ENCODE measurements at places on chromosomes 6 and 20.

- H3K4me1 ChIP-seq, result no peaks in the 10 kb centered on the region
- no peak for DNase-seq
- no peaks in the 10 kb centered on the region for H3K36me3 ChIP-seq
- no peak overlapping the region for H3K4me3 ChIP-seq
- H3K27ac ChIP-seq, result no peak overlapping the region
These were observed 64.9 kb upstream of the MEI4 start for GRCh38 chr6:77587963-77588362.

- no peak overlapping the region for H3K27ac ChIP-seq
- no peaks in the 10 kb centered on the region for H3K36me3 ChIP-seq
- H3K27me3 ChIP-seq, result no peaks in the 10 kb centered on the region
- H3K4me1 ChIP-seq, result peaks cover 6% of the 10 kb centered on the region
- H3K4me3 ChIP-seq, result no peak overlapping the region
These were observed 11.4 kb upstream of the UBR2 start for GRCh38 chr6:42552380-42552779.

DNA sequence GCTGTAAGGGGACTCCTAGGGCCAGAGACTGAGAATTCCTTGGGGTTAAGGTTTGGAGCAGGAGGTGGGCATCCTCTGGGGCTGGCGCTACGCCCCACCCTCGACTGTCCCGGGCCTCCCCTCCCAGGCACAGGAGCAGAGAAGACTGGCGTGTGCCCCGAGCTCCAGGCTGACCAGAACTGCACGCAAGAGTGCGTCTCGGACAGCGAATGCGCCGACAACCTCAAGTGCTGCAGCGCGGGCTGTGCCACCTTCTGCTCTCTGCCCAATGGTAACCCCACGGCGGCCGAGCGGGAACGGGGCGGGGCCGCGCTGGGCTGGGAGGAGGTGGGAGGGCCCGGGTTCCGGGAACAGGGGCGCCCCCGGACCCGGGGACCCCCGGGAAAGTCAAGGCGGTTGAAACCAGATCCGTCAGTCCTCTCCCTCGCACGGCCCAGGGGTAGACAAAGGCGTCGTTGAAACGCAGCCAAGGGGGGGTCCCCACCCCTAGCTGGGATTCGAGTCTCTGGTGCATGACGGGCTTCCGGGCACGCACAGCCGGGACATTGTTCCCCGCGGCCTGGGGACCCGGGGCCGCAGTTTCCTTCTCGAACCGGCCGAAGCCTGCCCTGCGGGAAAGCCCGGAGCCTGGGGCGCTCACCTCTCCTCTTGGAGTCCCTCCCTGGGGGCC lies 844 bp downstream of the WFDC2 start:
- no peak overlapping the region for H3K27ac ChIP-seq
- no peak overlapping the region for H3K4me3 ChIP-seq
- 0 out of 2 replicates have a peak, but pooled peaks cover 6% of the 10 kb centered on the region for H3K4me1 ChIP-seq
- H3K36me3 ChIP-seq, result no peaks in the 10 kb centered on the region

DNA sequence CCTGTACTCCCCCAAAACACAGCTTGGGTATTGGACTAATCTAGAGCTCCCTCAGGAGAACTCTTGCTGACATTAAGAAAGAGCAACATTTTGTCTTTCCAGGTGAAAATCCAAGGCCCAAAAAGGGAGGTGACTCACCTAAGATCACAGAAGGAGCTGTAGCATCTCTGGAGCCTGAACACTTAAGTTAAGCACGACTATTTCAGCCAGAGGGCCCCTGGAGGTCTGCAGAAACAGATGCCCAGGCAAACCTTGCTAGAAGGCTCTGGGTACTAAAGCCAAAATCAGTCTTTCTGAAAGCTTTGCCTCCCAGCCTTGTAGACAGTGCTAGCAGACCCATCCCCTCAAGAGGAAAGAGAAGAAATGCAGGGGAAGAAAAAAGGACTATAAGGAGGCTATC lies 8.8 kb downstream of the EDN1 start:
- H3K4me3 ChIP-seq, result no peak overlapping the region
- H3K36me3 ChIP-seq, result peaks cover 46% of the 10 kb centered on the region
- H3K27ac ChIP-seq, result no peak overlapping the region
- no peaks in the 10 kb centered on the region for H3K27me3 ChIP-seq

DNA sequence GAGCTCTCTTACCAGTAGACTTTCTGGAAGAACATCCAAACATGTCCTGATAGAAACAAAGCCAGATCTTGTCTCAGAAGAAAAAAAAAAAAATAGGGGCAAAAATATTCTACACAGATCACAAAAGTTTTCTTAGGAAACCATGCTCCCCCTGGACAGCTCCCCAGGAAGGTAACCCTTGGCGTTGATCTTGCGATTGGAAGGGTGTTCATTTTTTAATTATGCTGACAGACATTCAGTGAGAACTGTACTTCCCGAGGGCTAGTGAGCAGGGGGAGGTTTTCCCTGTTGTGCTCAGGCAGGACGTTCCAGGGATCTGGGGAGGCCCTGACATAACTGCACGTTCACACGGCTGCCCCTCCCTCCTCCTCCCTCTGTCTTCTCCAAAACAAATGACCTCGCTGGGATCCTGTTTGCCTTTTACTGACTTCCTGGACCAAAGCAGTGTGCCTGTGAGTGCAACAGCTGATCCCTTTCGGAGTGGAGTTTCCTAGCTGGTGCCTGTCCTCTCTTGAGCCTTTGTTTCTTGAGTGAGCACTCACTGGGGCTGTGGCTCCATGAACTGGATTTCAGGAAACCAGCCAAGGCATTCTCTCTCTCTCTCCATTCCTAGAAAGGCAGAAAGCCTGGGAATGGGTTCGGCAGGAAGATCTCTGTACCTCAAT lies 46.7 kb downstream of the MARCKS start:
- no peak overlapping the region for H3K27ac ChIP-seq
- H3K4me3 ChIP-seq, result no peak overlapping the region
- peaks cover 1% of the 10 kb centered on the region for H3K4me1 ChIP-seq

GRCh38 chr6:23447731-23448130 lies 678.3 kb upstream of the NRSN1 start:
- no peak for DNase-seq
- H3K27ac ChIP-seq, result no peak overlapping the region
- H3K4me1 ChIP-seq, result no peaks in the 10 kb centered on the region
- no peaks in the 10 kb centered on the region for H3K36me3 ChIP-seq
- no peak overlapping the region for H3K4me3 ChIP-seq

GRCh38 chr6:149823013-149823412 lies 41.1 kb downstream of the LRP11 start:
- peaks cover 47% of the 10 kb centered on the region for H3K36me3 ChIP-seq
- H3K4me3 ChIP-seq, result no peak overlapping the region
- no peaks in the 10 kb centered on the region for H3K4me1 ChIP-seq
- no peak overlapping the region for H3K27ac ChIP-seq
- no peaks in the 10 kb centered on the region for H3K27me3 ChIP-seq
- no peak for DNase-seq

GRCh38 chr6:156933201-156934068 lies 156.3 kb downstream of the ARID1B start:
- no peak overlapping the region for H3K27ac ChIP-seq
- H3K27me3 ChIP-seq, result no peaks in the 10 kb centered on the region

GRCh38 chr6:129597023-129597713 lies 112.8 kb downstream of the ARHGAP18 start:
- H3K4me1 ChIP-seq, result peaks cover 7% of the 10 kb centered on the region
- no peak overlapping the region for H3K27ac ChIP-seq
- H3K4me3 ChIP-seq, result no peak overlapping the region
- H3K36me3 ChIP-seq, result peaks cover 4% of the 10 kb centered on the region
- H3K27me3 ChIP-seq, result no peaks in the 10 kb centered on the region

DNA sequence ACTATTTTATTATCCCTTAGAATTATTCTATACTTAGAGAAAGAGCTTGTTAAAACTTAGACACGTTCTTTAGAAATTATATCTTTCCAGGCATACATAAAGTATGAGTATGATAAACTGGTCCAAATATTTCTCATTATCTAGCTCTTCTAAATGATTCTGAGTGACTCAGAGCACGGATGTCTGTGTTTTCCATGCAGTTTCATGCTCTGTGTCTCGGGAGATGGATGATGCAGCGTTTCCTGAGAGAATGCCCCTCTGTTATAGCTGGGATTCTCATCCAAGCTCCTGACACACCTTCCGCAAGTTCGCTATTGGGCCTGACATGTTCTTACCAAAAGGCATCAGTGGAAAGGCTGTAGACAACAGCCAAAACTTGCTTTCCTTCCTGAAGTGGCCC lies 19.3 kb downstream of the SIRT5 start:
- no peak for DNase-seq
- H3K4me1 ChIP-seq, result no peaks in the 10 kb centered on the region
- no peak overlapping the region for H3K27ac ChIP-seq
- H3K27me3 ChIP-seq, result no peaks in the 10 kb centered on the region

GRCh38 chr6:166540631-166541331 lies 45.7 kb downstream of the RAMACL start:
- H3K4me3 ChIP-seq, result peak overlapping the region; percentile 29
- H3K4me1 ChIP-seq, result peaks cover 22% of the 10 kb centered on the region
- DNase-seq, result peak; percentile 76
- no peaks in the 10 kb centered on the region for H3K27me3 ChIP-seq
